ENCODE measurements at places on chromosomes 1 and 21. TPM values are rescaled to one million over a fixed set of nuclear protein-coding genes. Genes with fewer than 3 reads are reported as not detected.
A peak's percentile ranks its signal among the peaks of the same experiment; 100 is the strongest.

- H3K27ac ChIP-seq, result no peak overlapping the region
- no peaks in the 10 kb centered on the region for H3K4me1 ChIP-seq
- DNase-seq, result no peak
Measured at GRCh38 chr1:2372551-2373490, 18.5 kb downstream of the MORN1 start.

GRCh38 chr1:110647254-110647891 lies 27.4 kb downstream of the KCNA3 start:
- DNase-seq, result no peak
- H3K27ac ChIP-seq, result no peak overlapping the region
- H3K4me3 ChIP-seq, result no peak overlapping the region
- H3K36me3 ChIP-seq, result no peaks in the 10 kb centered on the region

DNA sequence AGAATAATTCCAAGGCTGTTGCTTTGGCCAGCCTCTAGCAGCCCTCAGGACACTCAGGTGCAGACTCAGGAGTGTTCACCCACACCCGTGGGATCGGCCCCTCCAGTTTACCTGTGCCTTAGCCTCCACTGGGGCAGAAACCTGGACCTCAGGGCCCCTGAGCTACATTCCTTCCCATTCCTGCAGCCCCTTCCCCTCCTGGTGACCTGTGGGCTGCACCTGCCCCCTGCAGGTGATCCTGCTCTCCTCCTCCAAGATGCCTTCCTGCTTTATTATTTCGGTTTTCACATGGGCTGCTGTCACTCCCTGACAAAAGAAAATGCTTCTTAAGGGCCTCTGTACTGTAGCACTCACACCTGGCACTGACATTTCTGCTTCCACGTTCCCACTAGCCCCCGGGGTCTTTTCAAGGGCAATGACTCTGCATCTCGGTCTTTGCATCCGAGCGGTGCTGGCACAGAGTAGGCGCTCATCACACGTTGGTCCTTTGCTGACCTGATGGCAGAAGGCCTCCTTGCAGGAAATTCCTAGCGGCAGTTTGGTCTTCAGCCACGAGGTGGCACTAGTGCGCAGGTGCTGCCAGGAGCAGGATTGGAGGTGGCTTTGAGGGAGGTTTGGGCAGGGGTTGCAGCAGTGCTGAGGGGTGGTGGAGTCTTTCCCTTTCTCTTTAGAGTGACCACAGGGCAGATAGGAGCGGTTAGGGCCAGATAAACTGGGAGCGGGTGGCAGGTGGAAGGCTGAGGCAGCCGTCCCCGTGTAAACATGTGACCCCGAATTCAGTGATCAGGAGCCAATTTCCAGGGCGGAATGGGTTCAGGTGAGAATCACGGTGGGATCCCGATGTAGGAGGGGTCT lies 25.3 kb upstream of the ETV3 start:
- H3K36me3 ChIP-seq, result no peaks in the 10 kb centered on the region
- H3K27me3 ChIP-seq, result no peaks in the 10 kb centered on the region

DNA sequence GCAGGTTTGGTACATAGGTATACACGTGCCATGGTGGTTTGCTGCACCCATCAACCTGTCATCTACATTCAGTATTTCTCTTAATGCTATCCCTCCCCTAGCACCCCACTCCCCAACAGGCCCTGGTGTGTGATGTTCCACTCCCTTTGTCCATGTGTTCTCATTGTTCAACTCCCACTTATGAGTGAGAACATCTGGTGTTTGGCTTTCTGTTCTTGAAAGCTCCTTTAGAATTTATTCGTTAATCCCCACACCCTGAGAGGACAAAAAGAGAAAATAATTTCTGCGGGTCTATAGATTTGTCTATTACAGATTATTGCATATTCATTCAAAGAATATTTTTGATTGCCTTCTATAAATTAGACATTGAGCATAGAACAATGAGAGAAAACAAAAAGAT lies 455.5 kb downstream of the PLPP3 start:
- no peak for DNase-seq
- no peak overlapping the region for H3K4me3 ChIP-seq
- no peaks in the 10 kb centered on the region for H3K27me3 ChIP-seq
- no peaks in the 10 kb centered on the region for H3K4me1 ChIP-seq
- no peaks in the 10 kb centered on the region for H3K36me3 ChIP-seq
- H3K27ac ChIP-seq, result no peak overlapping the region

- no peaks in the 10 kb centered on the region for H3K27me3 ChIP-seq
- no peak overlapping the region for H3K4me3 ChIP-seq
- no peak overlapping the region for H3K27ac ChIP-seq
- no peaks in the 10 kb centered on the region for H3K4me1 ChIP-seq
- no peaks in the 10 kb centered on the region for H3K36me3 ChIP-seq
- DNase-seq, result no peak
Measured at GRCh38 chr1:179510038-179510437, 65.7 kb downstream of the NPHS2 start.

DNA sequence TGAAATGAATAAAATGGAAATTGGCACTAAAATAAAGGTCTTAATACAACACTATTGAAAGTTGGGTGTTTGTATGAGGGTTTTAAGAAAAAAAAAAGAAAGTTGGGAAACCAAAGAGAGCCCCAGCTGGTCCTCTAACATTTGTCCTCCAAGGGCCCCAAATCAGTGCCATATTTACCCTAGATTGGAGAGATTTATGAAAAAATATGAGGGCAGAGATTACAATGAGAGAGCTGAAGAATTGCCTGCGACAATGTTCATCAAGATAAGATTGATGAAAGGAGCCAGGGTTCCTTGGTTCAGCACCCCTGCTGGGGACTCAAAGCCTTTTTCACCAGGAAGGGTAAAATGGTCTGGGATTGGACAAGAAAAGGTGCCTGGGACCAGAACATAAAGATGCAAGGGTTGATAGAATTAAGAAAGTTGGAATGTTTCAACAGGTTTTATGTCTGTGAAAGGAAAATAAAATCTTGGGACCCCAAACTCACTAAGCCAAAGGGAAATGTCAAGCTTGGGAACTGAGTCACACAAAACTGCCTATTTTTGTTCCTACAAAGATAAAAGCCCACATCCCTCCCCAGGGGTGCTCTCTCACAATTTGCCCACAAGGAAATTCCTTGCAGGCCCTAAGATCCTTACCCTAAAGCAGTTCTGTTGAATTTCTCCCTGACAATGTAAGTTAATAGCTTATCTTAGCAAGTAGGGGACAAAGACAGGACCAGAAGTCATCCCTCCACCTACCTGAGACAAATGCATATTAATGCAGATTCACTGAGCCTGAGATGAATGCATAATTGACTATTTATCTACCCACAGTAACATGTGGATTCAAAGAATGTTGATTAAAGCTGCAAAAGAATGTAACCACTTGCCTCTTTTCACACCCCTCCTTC lies 26.8 kb downstream of the CBR1 start:
- H3K4me3 ChIP-seq, result no peak overlapping the region
- no peak for DNase-seq
- H3K36me3 ChIP-seq, result no peaks in the 10 kb centered on the region
- no peaks in the 10 kb centered on the region for H3K27me3 ChIP-seq
- H3K4me1 ChIP-seq, result no peaks in the 10 kb centered on the region
- H3K27ac ChIP-seq, result no peak overlapping the region

DNA sequence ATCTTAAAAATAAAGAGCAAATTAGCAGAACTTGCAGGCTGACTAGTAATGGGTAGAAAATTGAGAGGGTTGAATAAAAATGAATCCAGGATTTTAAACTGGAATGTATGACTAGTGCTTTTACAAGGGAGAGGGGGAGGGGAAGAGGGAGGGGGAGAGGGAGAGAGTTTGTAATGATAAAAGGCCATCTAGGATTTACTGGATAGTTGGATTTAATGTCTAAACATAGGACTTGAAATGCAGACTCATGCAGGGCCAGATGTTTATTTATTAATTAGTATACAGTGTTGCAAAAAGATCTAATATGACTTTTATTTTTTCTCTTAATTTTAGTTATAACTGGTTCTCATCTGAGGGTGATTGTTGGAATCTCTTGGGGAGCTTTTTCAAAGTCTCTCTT lies 4.3 kb downstream of the ZNF326 start:
- no peaks in the 10 kb centered on the region for H3K27me3 ChIP-seq
- H3K4me1 ChIP-seq, result peaks cover 12% of the 10 kb centered on the region
- no peak overlapping the region for H3K4me3 ChIP-seq
- H3K27ac ChIP-seq, result no peak overlapping the region
- H3K36me3 ChIP-seq, result no peaks in the 10 kb centered on the region
- DNase-seq, result no peak

GRCh38 chr1:24773618-24774017 lies 28.4 kb downstream of the CLIC4 start:
- H3K36me3 ChIP-seq, result no peaks in the 10 kb centered on the region
- no peaks in the 10 kb centered on the region for H3K27me3 ChIP-seq
- H3K4me1 ChIP-seq, result peaks cover 12% of the 10 kb centered on the region
- H3K4me3 ChIP-seq, result no peak overlapping the region
- no peak overlapping the region for H3K27ac ChIP-seq
- no peak for DNase-seq

PPM1J gene
- not detected for total RNA-seq

GRCh38 chr1:97758541-97759057 lies 162.2 kb downstream of the DPYD start:
- no peaks in the 10 kb centered on the region for H3K36me3 ChIP-seq
- H3K27ac ChIP-seq, result no peak overlapping the region
- no peak overlapping the region for H3K4me3 ChIP-seq
- peak; percentile 45 for DNase-seq
- no peaks in the 10 kb centered on the region for H3K27me3 ChIP-seq

ARTN gene
- total RNA-seq, result not detected

GRCh38 chr1:59195151-59195550 lies 101.7 kb upstream of the FGGY start:
- H3K4me3 ChIP-seq, result no peak overlapping the region
- H3K27me3 ChIP-seq, result no peaks in the 10 kb centered on the region
- no peak for DNase-seq
- no peak overlapping the region for H3K27ac ChIP-seq
- H3K36me3 ChIP-seq, result no peaks in the 10 kb centered on the region

DNA sequence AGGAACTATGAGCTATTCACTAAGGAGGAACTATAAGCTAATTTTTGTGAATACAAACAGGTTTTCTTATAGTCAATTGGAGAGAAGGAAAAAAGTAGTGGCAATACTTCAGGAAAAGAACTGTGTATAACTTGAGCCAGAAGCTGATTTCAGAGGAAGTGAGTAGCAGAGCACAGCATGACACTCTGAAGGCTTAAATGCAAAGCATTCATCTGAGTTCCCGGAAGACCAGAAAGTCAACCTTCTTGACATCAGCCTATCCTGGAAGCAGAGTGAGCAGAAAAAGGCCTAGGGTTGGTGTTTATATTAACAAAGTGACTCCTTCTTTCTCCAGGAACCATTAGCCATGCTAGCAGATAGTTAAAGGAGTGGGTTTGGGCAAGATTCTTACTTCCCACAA lies 545.2 kb downstream of the MRPL39 start:
- DNase-seq, result no peak
- no peak overlapping the region for H3K27ac ChIP-seq
- no peak overlapping the region for H3K4me3 ChIP-seq
- no peaks in the 10 kb centered on the region for H3K4me1 ChIP-seq

DNA sequence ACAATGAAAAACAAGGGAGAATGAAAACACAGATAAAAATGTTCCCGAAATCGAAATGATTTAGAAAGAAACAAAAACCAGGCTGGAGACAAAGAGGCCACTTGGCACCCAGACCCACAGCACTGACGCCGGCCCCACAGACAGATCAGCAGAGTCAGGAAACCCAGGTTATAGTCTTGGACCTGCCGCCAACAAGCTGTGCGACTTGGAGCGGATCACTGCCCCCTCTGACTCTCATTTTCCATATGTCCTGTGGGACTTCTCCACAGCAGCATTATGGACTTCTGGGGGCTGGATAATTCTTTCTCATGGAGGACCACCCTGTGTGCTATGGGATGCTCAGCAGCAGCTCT lies 72.4 kb downstream of the MATN1 start:
- no peaks in the 10 kb centered on the region for H3K36me3 ChIP-seq
- H3K4me3 ChIP-seq, result no peak overlapping the region
- peaks cover 75% of the 10 kb centered on the region for H3K27me3 ChIP-seq
- DNase-seq, result no peak

LCE1D gene
- not detected for total RNA-seq

DNA sequence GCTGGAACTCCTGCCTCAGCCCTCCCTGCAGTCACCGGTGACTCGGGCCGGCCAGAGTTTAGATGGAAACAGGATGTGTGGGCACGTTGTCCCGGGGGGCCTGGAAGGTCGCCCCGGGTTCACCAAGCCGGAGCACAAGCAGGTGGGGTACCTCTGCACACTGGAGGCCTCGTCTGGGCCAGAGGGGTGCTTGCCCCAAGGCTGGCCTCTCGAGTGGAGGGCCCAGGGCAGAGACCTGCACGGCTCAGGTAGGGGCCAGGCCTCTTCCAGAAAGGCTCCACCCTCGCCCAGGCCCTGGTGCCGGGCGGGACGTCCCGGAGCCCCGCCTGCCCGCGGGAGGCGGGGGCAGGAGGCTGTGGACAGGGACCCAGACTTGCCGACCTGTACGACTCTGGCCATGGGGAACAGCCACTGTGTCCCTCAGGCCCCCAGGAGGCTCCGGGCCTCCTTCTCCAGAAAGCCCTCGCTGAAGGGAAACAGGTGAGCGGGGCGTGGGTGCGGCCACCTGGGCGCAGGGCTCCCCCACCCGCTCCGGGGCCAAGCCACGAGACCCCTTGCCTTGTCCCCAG lies at the start of gene PLEKHN1:
Gene PLEKHN1, plus strand, starts transcription at position 348 of the 569 bp plus-strand sequence. Its CDS starts 50 bp downstream, at position 398.
- peak; percentile 72 for DNase-seq
- peak within 1 kb of the TSS; percentile 74 for H3K27ac ChIP-seq
- H3K4me3 ChIP-seq, result peak within 1 kb of the TSS; percentile 68
- H3K36me3 ChIP-seq, result peaks cover 30% of the 10 kb centered on the region
- H3K4me1 ChIP-seq, result peaks cover 21% of the 10 kb centered on the region
- H3K27me3 ChIP-seq, result no peaks in the 10 kb centered on the region

DNA sequence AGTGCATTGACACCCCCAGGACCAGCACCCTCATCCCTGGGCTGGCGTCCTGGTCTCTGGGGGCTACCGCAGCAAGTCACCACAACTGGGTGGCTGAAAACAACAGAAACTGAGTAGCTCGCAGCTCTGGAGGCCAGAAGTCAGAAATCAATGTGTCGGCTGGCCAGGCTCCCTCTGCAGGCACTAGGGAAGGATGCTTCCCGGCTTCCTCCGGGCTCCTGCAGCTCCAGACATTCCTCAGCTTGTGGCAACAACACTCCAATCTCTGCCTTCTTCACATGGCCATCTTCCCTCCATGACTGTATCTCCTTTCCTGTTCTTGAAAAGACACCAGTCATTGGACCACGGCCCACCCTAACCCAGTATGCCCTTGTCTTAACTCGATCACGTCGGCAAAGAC lies 224.2 kb downstream of the NPHP4 start:
- H3K27ac ChIP-seq, result no peak overlapping the region
- no peak overlapping the region for H3K4me3 ChIP-seq
- peaks cover 46% of the 10 kb centered on the region for H3K27me3 ChIP-seq

DNA sequence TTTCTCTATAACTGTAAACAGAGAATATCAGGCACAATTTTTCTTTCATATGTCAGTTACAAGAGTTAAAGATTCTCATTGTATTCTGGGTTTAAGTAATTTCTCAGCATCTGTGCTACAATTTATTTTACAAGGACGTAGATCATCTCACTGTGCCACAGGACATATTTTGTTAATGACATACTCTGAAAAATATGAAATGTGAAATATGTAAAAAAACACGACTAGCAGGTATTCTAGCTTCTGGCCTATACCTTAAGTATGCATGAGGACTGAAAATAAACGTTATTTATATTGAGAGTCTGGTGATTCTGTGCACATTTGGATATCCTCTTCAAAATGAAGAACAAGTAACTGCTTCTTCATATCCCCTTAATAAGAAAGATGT lies 308.8 kb downstream of the BRINP3 start:
- no peaks in the 10 kb centered on the region for H3K4me1 ChIP-seq
- H3K27ac ChIP-seq, result no peak overlapping the region
- DNase-seq, result no peak
- no peaks in the 10 kb centered on the region for H3K27me3 ChIP-seq
- H3K4me3 ChIP-seq, result no peak overlapping the region
- H3K36me3 ChIP-seq, result no peaks in the 10 kb centered on the region
